ENCODE measurements at places on chromosomes 7 and 10. TPM values are rescaled to one million over a fixed set of nuclear protein-coding genes. Genes with fewer than 3 reads are reported as not detected.

The SUN1 gene
- 107 TPM for total RNA-seq

The PPP1R3C gene
- 125 TPM for total RNA-seq

The NPSR1 gene
- not detected for total RNA-seq

The MRLN gene
- not detected for total RNA-seq

The NUTM2B gene
- 0.16 TPM for total RNA-seq

The INSYN2A gene
- 7.7 TPM for total RNA-seq

The NYAP1 gene
- 2.0 TPM for total RNA-seq

The HOXA7 gene
- total RNA-seq: not detected

The SPDYE6 gene
- total RNA-seq: not detected

The FOXP2 gene
- 4.2 TPM for total RNA-seq

The HECW1 gene
- 0.79 TPM for total RNA-seq

The CYP2C19 gene
- not detected for total RNA-seq

The LIPF gene
- not detected for total RNA-seq

The MICU1 gene
- total RNA-seq: 65.1 TPM

The HOXA5 gene
- 10.3 TPM for total RNA-seq

The KNDC1 gene
- 3.3 TPM for total RNA-seq

The CAV1 gene
- total RNA-seq: 273 TPM

The CTAGE6 gene
- total RNA-seq: 0.17 TPM
